Ovary (tissue), 10 donors: ENCODE measurements at places on chromosomes 5 and 9.

DNA sequence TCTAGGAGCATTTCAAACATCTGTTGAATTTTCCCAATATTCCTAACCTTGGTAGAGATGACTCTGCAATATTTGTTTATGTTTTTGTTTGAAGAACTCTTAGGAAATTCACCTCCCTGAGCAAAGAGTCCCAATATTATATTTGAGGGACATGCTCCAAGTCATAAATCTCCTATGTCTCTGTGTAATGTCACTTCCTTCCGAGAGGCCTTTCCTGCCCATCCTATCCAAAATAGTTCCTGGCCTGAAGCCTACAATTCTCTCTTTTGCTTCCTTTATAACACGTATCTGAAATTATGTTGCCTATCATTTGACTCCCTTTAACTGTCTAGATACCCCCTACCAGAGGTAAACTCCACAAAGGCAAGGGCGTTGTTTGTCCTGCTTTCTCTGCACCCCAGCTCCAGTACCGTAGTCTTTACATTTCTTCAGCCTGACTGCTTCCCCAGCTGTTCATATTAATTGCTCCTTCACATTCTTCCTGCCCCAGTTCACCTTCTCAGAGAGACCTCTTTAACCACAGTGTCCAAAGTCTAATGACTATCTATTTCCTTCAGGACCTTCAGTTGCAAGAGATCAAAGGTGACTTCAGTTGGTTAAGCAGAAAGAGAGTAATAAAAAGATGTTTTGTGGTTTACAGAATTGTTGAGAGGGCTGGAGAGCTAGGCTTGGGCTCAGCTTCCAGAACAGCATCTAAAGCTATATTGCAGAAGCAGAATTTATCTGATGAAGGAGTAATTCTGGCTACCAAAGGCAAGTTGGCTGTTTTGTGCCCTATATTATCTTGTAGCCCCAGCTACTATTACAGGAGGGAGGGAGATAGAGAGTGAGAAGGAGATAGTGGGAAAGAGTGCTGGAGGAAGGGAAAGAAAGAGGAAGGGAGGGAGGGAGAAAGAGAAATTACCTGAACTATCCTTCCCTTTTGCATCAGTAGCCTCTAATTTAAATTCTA lies 109.3 kb upstream of the TMEM161B start:
- DNase-seq = no peak

- DNase-seq = no peak
Measured at GRCh38 chr5:32505756-32506155, 61.2 kb upstream of the ZFR start.

- no peak for DNase-seq
Measured at GRCh38 chr9:84445737-84446136, 105.2 kb upstream of the SLC28A3 start.

- no peak for DNase-seq
Measured at GRCh38 chr5:67012171-67012570, 184.4 kb downstream of the CD180 start.

DNA sequence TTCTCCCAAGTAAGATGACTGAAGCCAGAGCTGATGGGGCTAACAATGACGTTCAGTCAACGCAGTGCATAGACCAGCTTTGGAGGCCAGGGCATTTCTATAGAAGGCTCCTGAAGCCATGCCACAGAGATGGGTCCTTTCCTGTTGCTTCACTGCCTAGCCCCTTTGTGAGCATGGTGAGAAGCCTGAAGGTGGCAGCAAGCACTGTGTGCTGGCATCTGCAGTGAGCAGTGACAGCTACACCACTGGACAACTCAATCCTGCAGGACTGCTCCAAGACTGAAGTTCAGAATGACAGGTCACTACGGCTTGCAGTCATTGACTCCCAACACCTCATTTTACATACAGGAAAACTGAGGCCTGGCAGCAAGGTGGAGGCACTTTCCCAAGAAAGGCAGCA lies 229.0 kb downstream of the TSSK1B start:
- DNase-seq = no peak

- peak; percentile 58 for DNase-seq
Measured at GRCh38 chr5:474840-475661, 32.1 kb downstream of the EXOC3 start.

- no peak for DNase-seq
Measured at GRCh38 chr5:151002250-151002649, 18.1 kb upstream of the GPX3 start.

- no peak for DNase-seq
Measured at GRCh38 chr9:3888497-3888858, 362.7 kb upstream of the RFX3 start.

GRCh38 chr5:76367623-76368371 lies 35.3 kb upstream of the IQGAP2 start:
- no peak for DNase-seq

DNA sequence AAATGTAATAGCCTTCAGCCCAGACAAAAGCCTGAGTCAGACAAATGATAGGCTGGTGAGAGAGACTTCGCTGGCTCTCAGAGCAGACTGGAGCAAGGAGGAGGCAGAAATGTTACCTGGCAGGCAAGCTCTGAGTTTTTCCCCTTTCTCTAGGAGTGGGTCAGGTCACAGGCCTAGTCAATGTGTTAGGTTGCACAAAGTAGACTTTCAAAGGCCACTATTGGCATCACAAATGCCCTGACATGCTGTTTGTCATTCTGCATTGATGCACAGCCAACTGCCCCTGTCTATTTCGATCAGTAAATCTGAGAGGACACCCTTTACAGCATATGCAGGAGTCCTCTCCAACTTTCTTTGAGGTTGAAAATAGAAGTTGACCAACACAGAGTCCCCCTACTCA lies 15.5 kb upstream of the C1QTNF3 start:
- no peak for DNase-seq

DNA sequence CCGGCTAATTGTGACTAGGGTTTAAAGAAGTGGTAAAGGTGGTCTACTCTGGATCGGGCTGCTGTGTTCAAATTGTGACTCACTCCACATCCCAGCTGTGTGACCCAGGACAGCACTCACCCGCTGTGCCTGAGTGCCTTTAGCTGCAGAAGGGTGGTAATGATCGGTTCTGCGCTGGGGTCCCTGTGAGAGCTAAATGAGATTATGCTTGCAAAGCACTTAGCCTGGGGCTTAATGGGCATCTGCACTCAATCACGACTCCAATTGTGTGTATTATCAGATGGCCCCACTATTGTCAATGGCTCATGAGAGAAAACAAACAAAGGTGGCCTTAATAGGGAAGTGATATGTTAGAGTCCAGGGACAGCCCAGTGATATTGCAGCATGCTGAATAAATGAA lies 25.1 kb upstream of the TBC1D2 start:
- no peak for DNase-seq

DNA sequence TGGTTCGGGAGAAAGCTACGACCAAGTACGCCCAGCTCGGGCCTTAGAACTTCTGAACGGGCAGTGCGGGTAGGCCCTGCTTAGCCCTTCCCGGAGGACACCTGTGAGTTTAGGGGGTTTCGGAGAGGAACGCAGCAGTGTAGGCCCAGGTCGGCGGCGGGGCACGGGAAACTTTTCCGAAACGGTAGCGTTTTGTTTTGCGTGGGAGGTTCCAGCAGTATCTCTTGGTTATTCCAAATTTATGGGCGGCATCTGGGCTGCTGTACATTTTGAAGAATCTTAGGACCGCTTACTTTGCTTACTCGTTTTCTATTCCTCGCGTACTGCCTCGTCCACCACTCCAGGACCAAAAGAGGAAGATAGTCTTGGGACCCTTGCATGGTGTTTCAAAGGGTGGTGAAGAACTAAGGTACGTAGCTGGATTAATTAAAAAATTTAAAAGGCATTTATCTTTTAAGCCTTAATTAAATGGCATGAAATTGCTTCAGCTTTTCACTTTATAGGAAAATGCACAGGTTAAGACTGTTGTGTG lies 492 bp downstream of the TENT2 start:
- DNase-seq = no peak

- DNase-seq = no peak
Measured at GRCh38 chr5:27700526-27700925, 662.1 kb upstream of the CDH9 start.

DNA sequence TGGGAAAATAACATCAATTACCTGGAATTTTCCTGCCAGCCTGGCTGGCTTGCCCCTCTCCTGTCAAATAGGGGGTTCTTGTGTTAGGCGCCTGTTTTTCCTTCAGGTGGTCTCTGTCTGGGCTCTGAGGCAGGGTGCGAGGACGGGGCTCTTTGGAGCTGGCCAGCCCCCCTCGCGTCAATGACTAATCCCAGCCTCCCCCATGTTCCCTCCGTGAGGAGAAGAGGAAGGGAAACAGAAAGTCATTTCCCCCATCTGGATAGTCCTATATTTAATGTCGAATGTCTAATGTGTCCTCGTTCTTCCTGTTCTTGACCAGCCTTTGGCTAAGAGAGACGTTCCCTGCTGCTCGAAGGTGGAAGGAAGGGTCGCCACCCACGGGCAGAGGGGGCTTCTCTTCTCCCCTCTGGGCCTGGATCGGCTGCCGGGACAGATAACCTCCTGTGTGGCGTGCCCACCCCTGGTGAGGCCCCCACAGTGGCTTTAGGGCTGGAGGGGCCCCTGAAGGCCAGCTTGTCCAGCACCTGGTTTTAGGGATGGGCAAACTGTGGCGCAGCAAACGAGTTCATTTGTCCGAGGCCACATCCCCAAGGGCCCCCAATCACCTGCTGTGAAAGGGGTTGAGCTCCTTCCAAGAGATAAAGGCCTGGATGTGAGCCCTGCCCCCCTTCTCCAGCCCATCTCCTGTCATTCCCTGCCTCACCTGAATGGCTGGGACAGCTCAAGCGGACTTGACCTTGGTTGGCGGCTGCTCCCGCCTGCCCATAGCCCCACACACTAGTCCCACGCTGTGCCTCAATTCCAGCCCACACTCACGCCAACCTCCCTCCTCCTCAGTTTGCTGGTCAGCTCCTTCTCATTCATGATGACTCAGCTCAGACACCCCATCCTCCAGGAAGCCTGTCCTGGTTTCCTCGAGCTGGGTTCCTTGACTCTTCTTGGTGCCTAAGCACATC lies 35.9 kb upstream of the UNC5A start:
- DNase-seq = no peak

- no peak for DNase-seq
Measured at GRCh38 chr5:163635631-163636030, 130.2 kb downstream of the MAT2B start.

GRCh38 chr5:151257731-151258181 lies 4.8 kb downstream of the GM2A start:
- no peak for DNase-seq

GRCh38 chr5:4804691-4805360 lies 335.3 kb upstream of the ADAMTS16 start:
- DNase-seq = no peak

DNA sequence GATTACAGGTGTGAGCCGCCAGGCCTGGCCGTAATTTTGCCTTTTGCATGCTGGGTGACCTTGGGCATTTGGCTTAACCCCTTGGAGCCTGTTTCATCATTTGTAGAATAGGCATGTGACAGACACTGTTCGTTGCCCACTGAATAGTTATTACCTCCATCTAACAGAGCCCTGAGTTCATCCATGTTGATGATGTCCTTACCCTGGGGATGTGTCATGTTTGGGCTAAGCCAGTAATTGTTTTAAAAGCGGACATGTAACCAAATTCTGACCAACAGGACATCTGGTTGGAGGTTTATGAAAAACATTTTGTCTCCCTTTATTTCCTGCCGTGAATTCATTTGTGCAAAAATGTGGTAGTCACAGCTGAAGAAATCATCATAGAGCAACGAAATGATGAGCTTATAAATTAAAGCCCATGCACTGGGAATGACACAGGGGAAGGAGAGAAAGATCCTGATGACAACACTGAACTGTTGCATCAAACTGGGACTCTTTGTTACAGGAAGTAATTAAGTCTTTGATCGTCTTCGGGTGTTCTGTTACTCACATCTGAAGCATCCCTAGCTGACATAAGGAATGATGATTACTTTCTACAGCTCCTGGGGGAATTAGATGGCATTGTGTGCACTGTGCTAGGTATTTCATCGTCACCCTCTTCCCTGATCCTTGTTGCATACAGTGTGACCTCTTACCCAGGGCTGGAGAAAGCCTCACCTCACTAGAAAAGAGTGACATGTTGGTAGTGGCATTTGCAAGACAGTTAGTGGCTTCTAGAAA lies 117.8 kb downstream of the FGF18 start:
- no peak for DNase-seq

GRCh38 chr9:129416821-129417539 lies 203.9 kb downstream of the C9orf50 start:
- DNase-seq = no peak

DNA sequence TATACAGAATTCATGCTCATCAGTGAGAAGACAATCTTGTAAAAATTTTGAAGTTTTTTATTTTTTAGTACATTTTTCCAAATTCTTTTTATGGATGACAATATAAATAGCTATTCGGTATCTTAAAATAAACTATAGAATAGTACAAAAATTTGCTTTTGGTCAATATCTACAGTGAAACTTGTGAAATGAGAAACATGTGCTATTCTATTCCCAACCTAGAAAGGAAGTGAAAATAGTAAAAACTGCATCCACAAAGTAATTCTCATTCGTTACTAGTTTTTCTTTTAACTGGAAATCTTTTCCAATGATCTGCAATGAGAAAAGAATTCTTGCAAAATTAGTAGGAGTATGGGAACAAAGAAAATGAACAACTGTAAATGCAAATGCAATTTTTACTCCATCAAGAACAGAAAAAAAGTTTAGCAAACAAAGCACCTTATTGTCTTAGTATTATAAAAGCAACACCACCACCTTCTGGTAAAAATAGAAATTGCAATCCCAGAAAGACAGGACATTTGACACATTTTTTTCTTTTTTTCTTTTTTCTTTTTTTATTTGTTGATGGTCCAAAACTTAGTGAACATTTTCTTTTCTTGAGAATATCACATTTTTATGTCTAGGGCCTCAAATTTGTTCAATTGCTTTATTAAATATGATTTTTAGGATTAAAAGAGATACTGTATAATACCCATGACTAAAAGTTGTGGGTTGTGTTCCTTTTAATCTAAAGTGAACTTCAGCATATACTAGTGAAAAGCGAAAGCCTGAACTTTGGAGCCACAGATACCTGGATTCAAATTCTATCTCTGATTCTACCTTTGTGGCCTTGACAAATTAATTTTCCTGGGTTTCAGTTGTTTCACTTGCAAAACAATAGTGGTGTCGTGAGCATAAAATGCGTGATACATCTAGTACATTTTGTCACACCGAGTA lies 72.3 kb downstream of the SLCO4C1 start:
- DNase-seq = no peak

DNA sequence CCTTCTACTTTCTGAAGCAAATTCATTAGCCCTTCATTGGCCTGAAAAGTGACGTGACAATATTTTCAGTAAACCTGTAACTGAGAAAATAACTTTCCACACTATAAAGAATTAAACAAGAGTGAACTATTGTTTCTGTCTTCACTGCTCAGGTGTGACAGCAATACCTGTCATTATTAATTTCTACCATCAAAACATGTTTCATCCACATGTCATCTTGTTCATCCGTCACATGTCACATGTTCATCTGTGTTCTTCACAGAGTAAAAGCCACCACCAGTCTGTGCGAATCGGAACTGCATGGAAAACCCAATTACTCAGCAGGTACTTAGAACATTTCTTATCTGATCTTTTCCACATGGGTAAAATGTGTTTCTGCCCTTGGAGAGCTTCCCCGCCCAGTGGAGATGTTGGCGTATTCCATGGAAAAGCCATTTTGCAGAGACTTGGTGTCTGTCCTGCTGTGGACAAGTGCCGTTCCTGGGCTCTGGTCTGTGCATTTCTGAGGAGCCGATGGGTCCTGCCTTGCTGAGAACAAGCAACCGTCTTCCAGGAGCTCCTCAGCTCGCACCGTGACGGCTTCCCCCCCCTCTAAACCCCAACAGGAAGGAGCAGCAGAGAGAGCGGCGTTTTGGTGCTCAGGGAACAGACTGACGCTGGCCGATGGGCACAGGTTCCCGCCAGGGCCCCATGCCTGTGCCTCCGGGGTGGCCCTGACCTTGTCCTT lies 10.6 kb upstream of the EXOC3 start:
- no peak for DNase-seq
